ENCODE measurements at places on chromosomes 1 and 21.

GRCh38 chr1:116994411-116994810 is 7.1 kb upstream of the CD101 start:
- no peak for DNase-seq

DNA sequence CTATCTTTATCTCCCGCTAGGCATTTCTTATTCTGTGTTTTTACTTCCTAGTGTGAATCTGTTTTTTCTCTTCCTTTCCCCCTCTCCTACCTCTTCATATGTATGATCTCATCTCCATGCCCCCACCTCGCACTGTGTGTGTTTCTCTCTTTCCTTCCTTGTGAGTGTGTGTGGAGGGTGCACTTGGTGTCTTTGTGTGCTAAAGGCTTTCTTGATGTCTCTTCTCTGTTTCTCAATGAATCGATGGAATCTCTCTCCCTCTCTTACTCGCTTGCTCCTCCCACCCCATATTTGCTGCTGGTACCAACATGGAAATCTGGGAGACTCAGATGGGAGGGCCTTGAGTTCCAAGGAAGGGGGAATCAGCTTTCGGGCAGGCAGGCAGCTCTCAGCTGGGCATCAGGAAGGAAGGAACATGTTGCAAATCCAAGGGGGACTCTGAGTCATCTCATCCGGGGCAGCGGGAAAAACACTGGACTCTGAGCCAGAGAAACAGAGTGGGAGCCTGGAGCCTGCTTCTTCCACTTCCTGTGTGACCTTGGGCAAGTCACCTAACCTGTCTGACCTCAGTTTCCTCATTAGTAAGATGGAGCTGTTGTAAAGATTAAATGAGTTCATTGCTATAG is 147.5 kb downstream of the PTPRU start:
- peak; percentile 49 for DNase-seq

DNA sequence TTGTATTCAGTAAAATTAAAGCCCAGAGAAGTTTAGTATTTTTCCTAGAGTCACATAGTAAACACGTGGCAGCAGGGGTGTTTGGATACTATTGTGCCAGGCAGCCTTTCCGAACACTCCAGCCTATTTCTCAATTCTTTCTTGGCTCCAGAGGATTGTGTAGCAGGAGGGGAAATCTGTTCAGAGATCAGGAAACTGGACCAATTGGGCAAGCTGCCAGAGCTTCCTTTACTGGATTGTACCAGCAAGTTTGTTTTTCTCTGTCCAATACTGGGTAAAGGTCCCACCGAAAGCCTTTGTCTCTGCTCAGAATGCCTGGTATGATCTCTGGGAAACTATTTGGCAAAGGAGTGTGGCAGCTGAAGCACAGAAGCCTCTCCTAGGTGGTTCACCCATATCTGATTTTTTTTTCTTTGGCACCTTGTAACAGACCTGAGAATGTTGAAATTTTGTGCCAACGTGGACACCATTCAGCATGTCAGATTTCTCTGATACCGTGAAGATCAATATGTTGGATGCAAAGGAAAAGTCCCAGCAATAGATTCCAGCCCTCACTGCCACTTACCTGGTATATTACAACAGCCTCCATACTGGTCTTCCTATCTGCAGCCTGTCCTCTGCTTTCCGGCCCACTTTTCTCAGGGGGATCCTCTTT is 126.2 kb downstream of the FGGY start:
- DNase-seq: peak; percentile 38

GRCh38 chr1:246365708-246366107 is 141.4 kb downstream of the SMYD3 start:
- DNase-seq: no peak

GRCh38 chr1:167904652-167905130 is 9.2 kb downstream of the ADCY10 start:
- DNase-seq: peak; percentile 96

DNA sequence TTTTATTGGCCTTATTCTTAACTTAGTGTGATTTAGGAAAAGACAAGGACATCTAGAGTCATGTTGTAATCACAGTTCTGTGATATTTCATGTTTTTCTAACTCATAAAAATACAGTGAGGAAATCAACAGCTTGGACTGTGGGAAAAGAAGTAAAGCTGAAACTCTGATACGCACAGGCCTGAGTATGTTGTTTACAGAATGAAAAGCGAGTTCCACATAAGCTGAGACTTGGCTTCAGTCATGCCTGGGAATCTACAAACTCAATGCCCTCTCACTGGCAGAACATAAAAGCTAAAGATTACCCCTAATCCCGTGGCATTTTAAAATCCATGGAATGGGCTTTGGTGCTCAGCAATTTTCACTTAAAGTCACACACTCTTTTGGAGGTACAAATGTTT is 23.6 kb upstream of the ATP5PO start:
- DNase-seq: no peak

GRCh38 chr1:33370301-33370700 is 49.4 kb upstream of the A3GALT2 start:
- DNase-seq: peak; percentile 87

GRCh38 chr21:43880111-43880985 is 15.3 kb downstream of the AGPAT3 start:
- DNase-seq: peak; percentile 52

- DNase-seq: no peak
These were observed 329.3 kb upstream of the PRMT6 start for GRCh38 chr1:106727171-106727570.

GRCh38 chr1:100348549-100349144 is 3.7 kb upstream of the CDC14A start:
- no peak for DNase-seq

- peak; percentile 56 for DNase-seq
These were observed 572 bp upstream of the SRSF10 start for GRCh38 chr1:23980728-23981070.

GRCh38 chr1:8465013-8465412 is 147.1 kb downstream of the SLC45A1 start:
- DNase-seq: peak; percentile 46

DNA sequence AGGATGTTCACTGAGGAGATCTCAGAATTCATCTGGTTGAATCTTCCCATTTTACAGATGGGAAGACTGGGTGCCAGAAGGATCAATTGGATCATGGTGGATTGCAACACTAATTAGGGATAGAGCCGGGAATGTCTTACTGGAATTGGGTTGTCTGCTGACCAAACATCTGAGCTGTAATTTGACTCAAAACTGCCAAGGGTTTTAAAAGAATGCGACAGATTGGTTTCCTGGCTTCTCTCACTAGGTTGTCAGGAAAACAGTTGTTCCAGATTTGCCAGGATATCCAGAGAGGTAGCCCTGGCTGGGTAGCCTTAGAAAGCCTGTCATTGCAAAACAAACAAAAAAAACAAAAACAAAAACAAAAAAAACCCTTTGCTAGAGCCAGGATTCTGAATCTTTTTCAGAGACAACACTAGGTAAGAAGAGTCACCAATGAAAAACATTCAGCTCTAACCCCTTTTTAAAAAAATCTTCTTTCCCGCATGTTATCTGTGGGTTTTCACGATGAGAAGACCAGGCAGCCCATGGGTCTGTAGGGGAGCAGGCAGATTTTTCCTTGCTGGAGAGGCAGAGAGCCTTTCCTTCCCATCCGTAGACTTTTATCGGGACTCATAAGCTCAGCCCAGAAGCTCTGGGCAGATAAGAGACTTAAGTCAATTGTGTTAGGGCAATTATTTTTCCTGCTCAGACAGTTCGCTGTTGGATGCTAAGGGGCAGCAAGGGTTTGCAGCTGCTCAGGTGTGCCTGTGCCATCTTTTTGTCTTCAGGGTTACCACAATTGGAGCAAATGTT is 418.9 kb downstream of the PRDM2 start:
- DNase-seq: no peak

DNA sequence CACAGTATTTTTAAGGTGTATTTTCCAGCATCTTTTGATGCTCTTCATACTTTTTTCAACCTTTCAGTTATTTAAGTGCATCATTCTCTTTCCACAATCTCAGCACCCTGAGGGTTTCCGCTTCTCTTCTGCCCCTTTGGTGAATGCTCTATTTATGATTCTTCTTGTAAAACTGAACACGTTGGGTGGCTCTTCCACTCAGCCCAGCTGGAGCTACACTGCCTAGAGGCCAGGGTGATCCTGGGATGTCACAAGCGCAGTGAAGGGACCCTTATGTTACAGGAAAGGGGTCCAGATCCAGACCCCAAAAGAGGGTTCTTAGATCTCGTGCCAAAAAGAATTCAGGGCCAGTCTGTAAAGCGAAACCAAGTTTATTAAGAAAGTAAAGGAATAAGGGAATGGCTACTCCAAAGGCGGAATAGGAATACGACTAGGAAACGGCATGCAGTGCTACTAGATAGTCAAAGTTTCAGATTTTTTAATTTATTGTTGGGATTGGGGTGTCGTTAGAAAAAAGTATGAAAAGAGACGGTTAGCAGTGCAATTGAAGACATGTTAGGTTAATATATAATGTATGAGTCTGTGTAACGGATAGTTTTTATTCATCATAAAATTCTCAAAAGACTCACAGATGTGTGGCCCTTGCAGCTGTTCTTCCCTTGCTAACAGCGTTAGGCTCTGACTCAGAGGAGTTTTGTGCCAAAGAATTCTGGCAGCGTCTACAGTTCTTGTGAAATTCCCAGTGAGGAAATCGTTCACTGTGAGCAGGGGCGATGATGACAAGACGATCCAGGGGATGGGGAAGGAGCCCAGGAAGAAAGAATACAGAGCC is 14.4 kb upstream of the ERVH48-1 start:
- DNase-seq: peak; percentile 96

- DNase-seq: peak; percentile 20
These were observed 11.9 kb downstream of the KCNJ10 start for GRCh38 chr1:160058087-160058486.

GRCh38 chr1:181013144-181013543 is 9.5 kb downstream of the STX6 start:
- no peak for DNase-seq

GRCh38 chr1:192805832-192806323 is 3.0 kb upstream of the RGS2 start:
- DNase-seq: peak; percentile 88

GRCh38 chr21:45827302-45827692 is 154.3 kb upstream of the COL6A1 start:
- DNase-seq: no peak

- no peak for DNase-seq
These were observed 147.4 kb downstream of the PDE4B start for GRCh38 chr1:65940126-65940525.

DNA sequence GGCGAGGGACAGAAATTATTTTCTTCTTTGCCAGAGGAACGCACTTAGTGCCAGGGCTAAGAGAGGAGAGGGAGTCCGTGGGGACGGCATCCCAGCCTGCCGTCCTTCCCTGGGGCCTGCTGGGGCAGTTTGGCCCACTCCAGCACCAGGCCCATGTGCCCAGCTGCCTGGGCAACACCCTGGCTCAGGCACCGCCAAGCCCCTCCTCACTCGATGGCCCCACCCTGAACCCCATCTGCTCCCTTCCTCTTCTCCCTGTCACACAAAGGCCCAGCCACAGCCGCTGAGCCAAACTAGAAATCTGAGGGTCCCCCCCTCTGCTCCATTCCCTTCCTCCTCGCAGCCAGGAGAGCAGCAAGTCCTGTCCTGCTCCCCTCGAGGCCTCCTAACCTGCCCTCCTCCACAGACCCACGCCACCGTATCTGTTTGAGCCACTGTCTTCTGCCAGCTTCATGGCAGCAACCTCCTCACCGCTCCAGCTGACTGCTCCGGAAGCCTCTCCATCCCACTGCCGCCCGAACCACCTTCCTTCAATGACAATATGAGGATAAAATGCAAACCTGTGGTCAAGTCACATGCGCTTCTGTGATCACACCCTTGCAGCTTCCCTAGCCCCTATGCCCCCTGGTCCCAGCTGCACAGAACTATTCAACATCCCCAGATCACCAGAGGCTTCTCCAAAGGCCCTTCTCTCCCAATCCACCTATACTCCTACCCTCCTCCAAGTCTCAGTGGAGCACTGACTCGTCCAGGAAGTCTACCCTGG is 8.4 kb upstream of the TNNI1 start:
- no peak for DNase-seq

- DNase-seq: peak; percentile 48
These were observed 290.4 kb downstream of the KCNT2 start for GRCh38 chr1:196317535-196318522.

GRCh38 chr1:229704157-229704556 is 78.1 kb downstream of the URB2 start:
- no peak for DNase-seq

- no peak for DNase-seq
These were observed 433.1 kb upstream of the KAZN start for GRCh38 chr1:14165371-14165801.

DNA sequence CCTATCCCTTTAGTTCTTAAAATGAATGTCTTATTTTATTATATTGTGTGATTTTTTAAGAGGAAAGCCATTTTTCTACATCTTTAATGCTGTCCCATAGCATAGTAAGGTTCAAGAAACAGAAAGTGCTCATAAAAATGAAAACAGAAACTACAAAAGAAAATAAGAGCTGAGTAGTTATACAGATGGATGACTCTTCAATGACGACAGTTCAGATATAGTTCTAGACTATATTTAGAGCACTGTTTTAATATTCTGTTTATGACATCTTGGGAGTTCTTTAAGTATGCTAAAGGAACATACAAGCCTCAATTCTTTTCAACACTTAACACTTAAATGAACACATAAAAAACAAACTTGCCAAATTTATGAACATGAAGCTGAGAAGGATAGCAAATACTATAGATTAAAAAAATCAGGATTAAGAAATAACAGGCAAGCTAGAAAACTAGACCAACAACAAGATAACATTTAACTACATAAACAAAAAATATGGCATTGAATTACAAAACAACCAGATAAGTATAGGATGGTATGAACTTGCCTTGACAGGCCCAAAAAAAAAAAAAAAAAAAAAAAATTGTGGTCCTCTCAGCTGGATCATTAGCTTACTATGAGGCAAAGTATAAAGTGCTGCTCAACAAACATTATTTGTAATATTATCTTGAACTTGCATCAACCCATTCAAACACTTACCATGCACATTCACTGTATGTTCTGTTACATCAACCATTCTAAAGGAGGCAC is 87.9 kb downstream of the ZZZ3 start:
- no peak for DNase-seq

DNA sequence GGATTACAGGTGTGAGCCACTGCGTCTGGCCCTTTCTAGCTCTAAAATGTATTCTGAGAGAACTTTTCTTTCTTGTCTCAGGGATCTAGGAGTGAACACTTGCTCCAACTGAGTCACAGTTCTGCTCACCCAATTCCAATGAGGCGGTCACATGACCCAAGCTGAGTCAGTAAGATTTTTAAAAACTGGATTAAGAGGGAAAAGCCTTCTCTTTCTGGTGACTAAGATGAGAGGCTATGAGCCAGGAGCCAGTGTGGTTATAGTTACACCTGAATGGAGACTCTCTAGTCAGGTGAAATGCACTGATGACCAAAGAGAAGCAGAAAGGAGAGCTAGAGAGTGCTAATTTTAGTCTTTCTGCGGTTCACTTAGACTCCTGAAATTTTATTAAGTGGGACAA is 9.5 kb upstream of the DEPDC1 start:
- DNase-seq: no peak

DNA sequence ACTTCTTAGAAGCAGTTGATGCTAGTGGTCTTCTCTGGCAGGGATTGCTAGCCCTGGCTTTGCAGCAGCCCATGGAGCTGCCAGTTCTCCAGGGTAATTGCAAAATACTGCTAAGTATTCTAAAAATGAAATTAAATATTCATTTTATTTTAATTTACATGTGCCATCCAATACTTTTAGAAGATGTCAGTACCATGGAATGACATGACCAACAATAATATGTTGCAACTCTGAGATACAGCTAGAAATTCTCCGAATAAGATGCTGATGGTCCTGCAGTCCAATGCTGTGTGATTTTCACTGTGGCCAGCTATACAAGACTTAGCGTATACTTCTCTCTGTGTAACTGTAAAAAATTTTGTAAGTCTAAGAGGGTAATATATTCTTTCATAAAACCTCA is 20.0 kb upstream of the WARS2 start:
- no peak for DNase-seq

GRCh38 chr1:18385239-18385790 is 95.4 kb upstream of the KLHDC7A start:
- no peak for DNase-seq
